ENCODE measurements at places on chromosomes 16 and 17.

GRCh38 chr17:45380991-45381390 lies 51.7 kb downstream of the ARHGAP27 start:
- no peak for DNase-seq

DNA sequence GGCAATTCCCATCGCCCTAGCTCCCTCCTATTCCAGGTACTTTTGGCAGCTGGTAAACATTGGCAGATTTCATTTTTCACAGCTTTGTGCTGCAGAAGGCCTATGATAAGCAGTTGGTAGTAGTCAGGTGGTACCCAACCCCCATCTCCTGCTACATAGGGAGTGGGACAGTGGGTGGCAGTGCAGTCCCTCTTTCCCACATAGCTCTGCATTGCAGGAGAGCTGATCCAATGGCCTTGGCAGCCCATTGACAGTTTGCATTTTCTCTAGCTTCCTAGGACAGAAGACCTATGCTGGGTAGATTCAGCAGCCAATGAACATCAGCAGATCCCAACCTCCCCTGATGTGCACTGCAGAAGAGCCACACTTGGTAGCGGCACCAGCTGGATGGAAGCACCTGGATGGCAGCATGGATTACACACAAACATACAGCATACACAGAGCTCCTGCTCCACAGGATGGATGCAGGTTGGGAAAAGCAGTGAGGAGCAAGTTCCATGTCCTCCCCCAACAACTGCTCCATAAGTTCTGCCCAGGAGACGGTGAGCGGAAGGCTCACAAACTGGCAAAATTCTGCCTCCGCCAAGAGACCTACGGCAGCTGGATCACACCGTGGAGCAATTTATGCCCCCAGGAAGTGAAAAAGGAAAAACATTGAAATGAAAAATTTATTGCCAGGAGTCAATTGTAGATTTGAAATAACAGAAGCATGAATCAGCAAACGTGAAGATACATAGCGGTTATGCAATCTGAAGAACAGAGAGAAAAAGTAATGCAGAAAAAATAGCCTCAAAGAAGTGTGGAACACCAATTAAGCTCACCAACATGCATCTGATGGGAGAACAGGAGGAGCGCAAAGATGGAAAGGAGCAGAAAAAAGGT lies 95.7 kb downstream of the CACNG1 start:
- DNase-seq, result no peak

DNA sequence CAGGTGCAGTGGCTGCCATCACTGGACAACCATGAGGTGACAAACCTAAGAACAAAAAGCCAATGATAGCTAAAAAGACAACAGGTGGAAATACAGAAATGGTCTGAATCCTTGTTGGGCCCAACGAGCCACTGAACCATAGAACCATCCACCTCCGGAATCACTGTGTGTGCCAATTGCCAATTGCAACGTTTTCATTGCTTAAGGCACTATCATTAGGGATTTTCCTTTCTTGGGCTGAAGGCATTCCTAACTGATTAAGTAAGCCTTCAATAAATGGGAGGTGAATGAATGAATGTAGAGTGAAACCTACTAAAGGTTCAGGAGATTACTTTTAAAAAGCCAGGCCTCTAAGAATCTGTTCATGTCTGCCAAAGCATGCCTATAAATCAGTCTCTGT lies 3.6 kb downstream of the USP31 start:
- DNase-seq, result no peak

GRCh38 chr17:32806646-32807045 lies 70.3 kb downstream of the MYO1D start:
- no peak for DNase-seq

- DNase-seq, result no peak
Observed at GRCh38 chr16:19118938-19119431, 5.2 kb downstream of the ITPRIPL2 start.

GRCh38 chr16:24609417-24609739 lies 70.0 kb downstream of the RBBP6 start:
- no peak for DNase-seq

- no peak for DNase-seq
Observed at GRCh38 chr17:66313995-66314659, 11.7 kb downstream of the PRKCA start.

DNA sequence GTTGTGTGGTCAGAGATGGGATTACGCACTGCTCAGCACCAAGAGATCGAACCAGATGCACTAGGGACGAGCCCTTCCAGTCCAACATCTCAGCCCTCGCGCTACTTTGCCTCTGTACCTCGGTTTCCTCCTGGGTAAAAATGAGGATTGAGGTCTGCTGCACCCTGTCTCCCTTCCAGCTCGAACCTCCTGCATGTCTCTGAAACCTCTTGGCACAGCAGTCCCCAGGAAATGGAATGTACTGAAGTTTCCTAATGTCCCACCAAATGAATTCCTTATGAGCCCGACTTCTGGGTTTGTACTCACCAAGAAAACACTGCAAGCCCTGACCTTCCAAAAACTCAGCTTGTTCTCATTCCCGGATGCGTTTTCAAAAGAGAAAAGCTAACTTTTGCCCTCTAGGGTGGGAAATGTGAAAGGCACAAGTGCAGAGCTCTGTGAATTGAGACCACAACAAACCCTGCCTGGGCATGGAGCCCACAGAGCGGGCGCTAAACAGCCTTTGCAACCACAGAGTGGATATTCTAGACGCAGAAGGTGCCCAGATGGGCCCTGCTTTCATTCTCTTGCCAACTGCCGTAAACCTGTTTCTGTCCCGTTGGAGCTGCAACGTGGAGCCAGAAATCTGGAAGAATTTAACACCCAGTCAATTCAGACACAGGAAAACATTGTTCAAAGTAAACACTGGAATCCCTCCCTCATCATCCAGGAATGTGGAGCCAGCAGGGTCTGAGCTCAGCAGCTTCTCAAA lies 10.3 kb downstream of the CDRT4 start:
- DNase-seq, result no peak

- DNase-seq, result no peak
Observed at GRCh38 chr16:662095-662494, 5.8 kb upstream of the RHOT2 start.

- peak; percentile 31 for DNase-seq
Observed at GRCh38 chr16:68707340-68708152, 29.5 kb upstream of the CDH1 start.

GRCh38 chr17:64457156-64457555 lies 8.2 kb downstream of the MILR1 start:
- no peak for DNase-seq

DNA sequence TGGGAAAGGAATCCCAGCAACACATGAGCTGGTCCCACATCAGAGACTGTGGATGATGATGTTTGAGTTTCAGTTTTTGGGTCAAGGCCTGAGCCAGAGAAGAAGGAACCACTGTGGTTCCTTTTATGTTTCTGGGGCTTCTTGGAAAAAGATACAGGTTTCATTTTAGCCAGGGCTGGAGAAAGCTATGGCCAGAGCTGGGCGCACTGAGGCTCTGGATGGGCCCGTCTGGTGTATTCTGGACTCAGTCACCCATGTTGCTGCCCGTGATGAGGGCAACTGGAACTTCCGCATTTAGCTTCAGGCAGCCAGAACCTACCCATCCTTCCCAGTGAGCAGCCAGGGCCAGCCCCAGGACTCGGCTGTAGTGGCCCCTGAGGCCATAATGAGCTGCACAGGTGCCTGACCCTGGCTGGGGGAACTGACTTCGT lies 15.0 kb upstream of the PITPNA start:
- no peak for DNase-seq

GRCh38 chr16:9114112-9114511 lies 22.7 kb downstream of the HAPSTR1 start:
- DNase-seq, result no peak

- DNase-seq, result no peak
Observed at GRCh38 chr17:47806026-47806912, 15.3 kb downstream of the OSBPL7 start.

GRCh38 chr16:10045291-10045775 lies 136.9 kb downstream of the GRIN2A start:
- DNase-seq, result no peak

DNA sequence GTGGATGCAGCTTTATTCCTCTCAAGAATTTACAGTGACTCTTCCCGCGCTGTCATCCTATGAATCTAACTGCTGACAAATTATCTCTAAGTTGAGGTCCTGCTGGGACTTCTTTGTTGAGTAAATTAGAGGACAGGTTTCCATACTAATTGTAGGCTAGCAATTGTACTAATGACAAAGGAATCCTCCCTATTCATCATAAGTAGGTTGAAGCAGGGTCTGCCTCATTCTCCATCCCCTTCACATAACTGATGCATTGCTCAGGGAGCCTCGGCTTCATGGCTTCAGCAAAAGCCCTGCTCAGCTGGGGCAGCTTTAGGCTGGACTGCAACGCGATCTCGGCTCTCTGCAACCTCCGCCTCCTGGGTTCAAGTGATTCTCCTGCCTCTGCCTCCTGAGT lies 83.1 kb upstream of the IRX6 start:
- no peak for DNase-seq

DNA sequence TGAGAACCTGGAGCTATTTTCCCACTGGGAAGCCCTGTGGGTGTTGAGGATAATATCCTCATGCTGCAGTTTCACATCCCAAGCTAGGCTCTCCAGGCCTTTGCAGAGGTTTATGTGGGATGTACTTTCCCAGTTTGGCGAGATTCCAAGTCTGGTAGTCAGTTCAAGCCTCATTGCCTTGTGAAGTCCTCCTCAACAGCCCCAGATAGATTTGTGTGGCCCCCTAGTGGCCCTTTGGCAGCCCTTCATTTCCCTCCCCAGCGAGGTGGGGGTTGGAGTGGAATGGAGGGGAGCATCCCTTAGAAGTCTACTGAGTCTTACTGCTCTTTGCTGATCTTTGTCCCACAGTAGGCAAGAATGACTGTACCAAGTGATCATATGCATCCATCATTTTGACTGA lies 137.9 kb downstream of the CDH11 start:
- peak; percentile 30 for DNase-seq

DNA sequence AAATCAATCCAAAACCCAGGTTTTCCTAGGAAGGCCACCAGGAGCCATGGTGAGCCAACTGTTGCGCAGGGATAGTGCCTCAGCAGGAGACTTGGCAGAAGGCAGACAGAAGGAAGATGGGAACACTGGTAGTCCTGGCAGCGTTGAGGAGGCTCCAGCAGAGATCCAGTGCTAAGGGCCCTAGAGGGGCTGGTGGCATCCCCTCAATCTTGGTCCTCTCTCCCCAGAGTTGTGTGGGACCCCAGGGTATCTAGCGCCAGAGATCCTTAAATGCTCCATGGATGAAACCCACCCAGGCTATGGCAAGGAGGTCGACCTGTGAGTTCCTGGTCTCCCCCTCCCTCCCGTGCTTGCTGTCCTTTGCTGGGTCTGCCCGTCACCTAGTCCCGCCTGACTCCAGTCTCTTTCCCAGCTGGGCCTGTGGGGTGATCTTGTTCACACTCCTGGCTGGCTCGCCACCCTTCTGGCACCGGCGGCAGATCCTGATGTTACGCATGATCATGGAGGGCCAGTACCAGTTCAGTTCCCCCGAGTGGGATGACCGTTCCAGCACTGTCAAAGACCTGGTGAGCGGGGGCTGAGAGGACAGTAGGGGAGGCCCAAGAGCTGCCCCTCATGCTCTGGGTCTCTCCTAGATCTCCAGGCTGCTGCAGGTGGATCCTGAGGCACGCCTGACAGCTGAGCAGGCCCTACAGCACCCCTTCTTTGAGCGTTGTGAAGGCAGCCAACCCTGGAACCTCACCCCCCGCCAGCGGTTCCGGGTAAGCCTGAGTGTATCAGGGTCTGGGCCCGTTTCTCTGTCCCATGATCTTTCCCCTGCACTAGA lies 5.7 kb downstream of the CFAP119 start:
- no peak for DNase-seq

DNA sequence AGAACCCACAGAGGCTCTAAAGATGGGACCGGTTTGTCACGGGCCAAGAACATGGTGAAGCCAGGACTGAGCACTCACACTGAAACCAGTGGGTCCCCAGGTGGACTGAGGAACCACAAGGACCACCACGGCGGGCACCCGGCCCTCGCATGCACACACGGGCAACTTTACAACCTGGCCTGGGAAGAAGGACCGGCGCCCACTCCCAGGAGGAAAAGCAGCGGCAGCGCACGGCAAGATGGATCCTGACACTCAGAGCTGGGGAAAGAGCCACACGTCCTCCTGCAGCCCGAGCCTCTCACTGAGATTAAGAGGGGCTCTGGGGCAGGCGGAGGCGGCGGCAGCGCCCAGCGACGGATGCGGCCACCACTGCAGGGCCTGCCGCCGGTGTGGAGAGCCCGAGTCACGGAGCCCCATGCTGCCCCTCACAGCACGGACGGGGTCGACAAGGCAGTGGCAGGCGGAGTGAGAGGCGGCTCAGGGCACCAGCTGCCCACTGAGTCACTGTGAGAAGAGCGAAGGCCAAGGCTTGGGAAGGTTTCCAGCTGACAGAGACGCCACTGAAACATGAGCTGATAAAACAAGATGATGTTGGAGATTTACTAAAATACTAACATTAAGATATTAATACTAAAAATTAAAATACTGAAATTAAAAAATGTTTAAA lies 118.3 kb downstream of the ANKRD11 start:
- DNase-seq, result no peak

- no peak for DNase-seq
Observed at GRCh38 chr16:76265434-76266045, 11.7 kb upstream of the CNTNAP4 start.

- DNase-seq, result no peak
Observed at GRCh38 chr17:37142294-37142896, 193.6 kb downstream of the AATF start.

GRCh38 chr17:21297597-21297996 lies 13.1 kb downstream of the MAP2K3 start:
- no peak for DNase-seq

DNA sequence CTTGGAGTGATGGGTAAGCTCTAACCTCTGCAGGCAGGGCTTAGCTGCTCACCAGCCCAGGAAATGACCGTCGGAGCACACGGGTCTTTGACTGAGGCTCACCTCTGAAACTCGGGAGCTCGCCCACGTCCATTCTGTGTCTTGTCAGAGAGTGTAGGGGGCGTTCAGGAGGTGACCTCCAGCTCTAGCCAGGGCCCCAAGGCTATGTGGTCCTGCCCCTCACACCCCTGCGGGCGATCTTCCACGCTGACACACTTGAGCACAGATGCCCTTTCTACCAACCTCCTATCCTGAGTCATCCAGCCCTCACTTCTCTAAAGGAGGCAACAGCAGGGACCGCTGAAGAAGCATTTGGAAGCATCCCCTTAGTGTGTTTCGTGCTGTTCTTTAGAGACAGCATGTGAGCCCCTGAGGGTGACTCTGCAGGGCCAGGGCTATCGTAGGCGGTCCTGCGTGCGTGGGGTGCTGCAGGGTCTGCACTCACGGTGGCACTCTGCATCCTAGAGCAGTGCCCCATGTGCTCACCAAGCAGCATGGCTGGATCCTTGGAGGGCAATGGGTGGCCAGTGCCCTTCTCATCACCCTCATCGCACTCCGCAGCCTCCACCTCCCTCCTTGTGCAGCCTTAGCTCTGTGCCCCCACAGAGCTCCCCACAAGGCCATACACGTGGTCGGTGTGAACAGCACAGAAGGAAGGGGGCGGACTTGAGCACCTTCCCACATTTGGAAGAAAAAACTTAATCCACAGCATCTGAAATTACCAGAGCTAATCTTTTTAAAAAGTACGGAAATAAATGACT lies 33.8 kb downstream of the SLC47A1 start:
- no peak for DNase-seq

- DNase-seq, result no peak
Observed at GRCh38 chr17:40909755-40910154, 24.7 kb upstream of the KRT20 start.

GRCh38 chr17:76720941-76721340 lies 5.5 kb downstream of the JMJD6 start:
- no peak for DNase-seq
